Spinal cord (tissue), 10 donors: ENCODE measurements at places on chromosomes 13 and 19. TPM values are rescaled to one million over a fixed set of nuclear protein-coding genes. Genes with fewer than 3 reads are reported as not detected.
A peak's percentile ranks its signal among the peaks of the same experiment; 100 is the strongest.

DNA sequence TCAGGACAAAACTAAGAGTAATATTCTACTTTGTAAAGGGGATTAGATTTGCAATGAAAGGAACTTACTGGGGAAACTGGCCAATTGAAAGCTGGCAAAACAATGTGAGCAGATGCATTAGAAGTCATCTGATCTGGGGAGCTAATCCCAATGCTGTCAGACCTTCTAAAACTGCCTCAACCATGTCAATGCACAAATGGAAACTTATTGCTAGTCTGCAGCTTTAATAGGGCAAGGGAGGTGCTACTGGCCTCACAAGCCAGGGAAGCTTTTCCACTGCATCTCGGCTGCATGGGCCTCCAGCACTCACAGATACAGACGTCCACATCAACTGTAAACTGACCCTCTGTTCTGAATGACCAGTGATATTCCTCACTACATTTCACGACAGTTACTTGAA, 154.2 kb downstream of the LHFPL6 start:
- DNase-seq: no peak
- H3K36me3 ChIP-seq: no peaks in the 10 kb centered on the region
- H3K27ac ChIP-seq: no peak overlapping the region
- H3K4me1 ChIP-seq: no peaks in the 10 kb centered on the region

DNA sequence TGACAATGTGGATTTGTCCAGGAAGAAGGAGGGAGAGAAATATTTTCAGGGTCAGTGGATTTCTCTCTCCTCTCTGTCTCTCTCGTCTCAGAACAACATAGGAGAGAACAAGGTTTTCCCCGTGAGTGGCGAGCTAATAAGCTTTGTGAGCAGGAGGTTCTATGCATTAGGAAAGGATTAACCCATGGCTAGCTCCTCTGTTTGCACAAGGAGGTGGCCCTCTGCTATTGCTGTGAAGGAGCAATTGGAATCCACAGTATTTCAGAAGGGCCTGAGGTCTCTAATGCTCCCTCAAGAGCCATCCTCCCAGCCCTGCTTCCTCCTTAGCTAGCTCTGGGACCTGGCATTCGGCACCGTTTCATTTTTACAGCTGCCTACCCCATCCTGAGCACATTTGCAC, 288.9 kb upstream of the MAB21L1 start:
- H3K27me3 ChIP-seq: no peaks in the 10 kb centered on the region
- no peak overlapping the region for H3K4me3 ChIP-seq
- H3K36me3 ChIP-seq: no peaks in the 10 kb centered on the region

GRCh38 chr19:19202707-19203011, 555 bp downstream of the NR2C2AP start:
- peak overlapping the region; percentile 83 for H3K4me3 ChIP-seq
- H3K4me1 ChIP-seq: peaks cover 56% of the 10 kb centered on the region
- peak overlapping the region; percentile 73 for H3K27ac ChIP-seq
- no peaks in the 10 kb centered on the region for H3K27me3 ChIP-seq

- H3K27me3 ChIP-seq: no peaks in the 10 kb centered on the region
- H3K4me3 ChIP-seq: no peak overlapping the region
- no peak for DNase-seq
- no peaks in the 10 kb centered on the region for H3K36me3 ChIP-seq
These were observed 212.2 kb downstream of the ENOX1 start for GRCh38 chr13:43574605-43575004.

GRCh38 chr13:99380921-99381645, 73.9 kb upstream of the GPR183 start:
- peaks cover 24% of the 10 kb centered on the region for H3K36me3 ChIP-seq
- H3K4me1 ChIP-seq: peaks cover 16% of the 10 kb centered on the region
- no peak overlapping the region for H3K4me3 ChIP-seq
- no peak for DNase-seq

DNA sequence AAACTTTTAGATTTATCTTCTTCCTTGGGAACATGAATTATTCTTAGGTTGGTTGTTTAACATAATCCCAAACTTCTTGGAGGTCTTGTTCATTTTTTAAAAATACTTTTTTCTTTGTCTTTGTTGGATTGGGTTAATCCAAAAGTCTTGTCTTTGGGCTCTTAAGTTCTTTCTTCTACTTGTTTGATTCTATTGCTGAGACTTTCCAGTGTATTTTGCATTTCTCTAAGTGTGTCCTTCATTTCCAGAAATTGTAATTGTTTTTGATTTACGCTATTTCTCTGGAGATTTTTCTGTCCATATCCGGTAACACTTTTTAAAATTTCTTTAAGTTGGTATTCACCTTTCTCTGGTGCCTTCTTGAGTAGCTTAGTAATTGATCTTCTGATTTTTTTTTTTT, 9.8 kb upstream of the KLK15 start:
- H3K36me3 ChIP-seq: no peaks in the 10 kb centered on the region
- no peaks in the 10 kb centered on the region for H3K4me1 ChIP-seq
- H3K27ac ChIP-seq: no peak overlapping the region
- no peaks in the 10 kb centered on the region for H3K27me3 ChIP-seq
- no peak for DNase-seq

- peaks cover 9% of the 10 kb centered on the region for H3K4me1 ChIP-seq
- no peak overlapping the region for H3K4me3 ChIP-seq
- no peak for DNase-seq
- no peaks in the 10 kb centered on the region for H3K27me3 ChIP-seq
- no peaks in the 10 kb centered on the region for H3K36me3 ChIP-seq
- no peak overlapping the region for H3K27ac ChIP-seq
These were observed 15.1 kb upstream of the ZNF507 start for GRCh38 chr19:32330213-32330857.

DNA sequence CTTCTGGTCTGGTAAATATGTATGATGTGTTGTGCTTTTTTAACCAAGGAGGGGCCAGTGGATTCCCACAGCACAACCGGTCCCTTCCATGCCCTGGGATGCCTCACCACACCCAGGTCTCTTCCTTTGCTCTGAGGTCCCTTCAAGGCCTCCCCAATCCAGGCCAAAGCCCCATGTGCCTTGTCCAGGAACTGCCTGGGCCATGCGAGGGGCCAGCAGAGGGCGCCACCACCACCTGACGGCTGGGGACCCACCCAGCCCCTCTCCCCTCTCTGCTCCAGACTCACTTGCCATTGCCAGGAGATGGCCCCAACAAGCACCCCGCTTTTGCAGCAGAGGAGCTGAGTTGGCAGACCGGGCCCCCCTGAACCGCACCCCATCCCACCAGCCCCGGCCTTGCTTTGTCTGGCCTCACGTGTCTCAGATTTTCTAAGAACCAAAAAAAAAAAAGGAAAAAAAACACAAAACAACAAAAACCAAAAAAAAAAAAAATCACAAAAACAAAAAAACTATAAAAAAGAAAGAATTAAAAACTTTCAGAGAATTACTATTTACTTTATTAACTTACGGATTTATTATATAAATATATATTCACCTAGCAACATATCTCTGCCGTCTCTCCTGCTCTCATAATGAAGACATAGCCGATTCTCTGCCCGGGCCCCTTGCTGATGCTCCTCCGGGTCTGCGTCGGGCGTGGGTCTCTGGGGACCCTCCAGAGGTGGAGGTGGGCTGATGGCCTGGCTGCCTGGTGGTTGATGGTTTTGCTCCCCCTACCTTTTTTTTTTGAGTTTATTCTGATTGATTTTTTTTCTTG, 14.4 kb downstream of the CAPN12 start:
- no peak for DNase-seq
- no peak overlapping the region for H3K4me3 ChIP-seq
- H3K4me1 ChIP-seq: peaks cover 12% of the 10 kb centered on the region
- H3K36me3 ChIP-seq: peaks cover 74% of the 10 kb centered on the region
- peaks cover under 1% of the 10 kb centered on the region for H3K27me3 ChIP-seq
- no peak overlapping the region for H3K27ac ChIP-seq

GRCh38 chr19:39263912-39264305, 4.3 kb upstream of the IFNL2 start:
- peaks cover 18% of the 10 kb centered on the region for H3K4me1 ChIP-seq
- peaks cover 39% of the 10 kb centered on the region for H3K27me3 ChIP-seq
- DNase-seq: no peak
- H3K27ac ChIP-seq: no peak overlapping the region
- H3K36me3 ChIP-seq: no peaks in the 10 kb centered on the region

DNA sequence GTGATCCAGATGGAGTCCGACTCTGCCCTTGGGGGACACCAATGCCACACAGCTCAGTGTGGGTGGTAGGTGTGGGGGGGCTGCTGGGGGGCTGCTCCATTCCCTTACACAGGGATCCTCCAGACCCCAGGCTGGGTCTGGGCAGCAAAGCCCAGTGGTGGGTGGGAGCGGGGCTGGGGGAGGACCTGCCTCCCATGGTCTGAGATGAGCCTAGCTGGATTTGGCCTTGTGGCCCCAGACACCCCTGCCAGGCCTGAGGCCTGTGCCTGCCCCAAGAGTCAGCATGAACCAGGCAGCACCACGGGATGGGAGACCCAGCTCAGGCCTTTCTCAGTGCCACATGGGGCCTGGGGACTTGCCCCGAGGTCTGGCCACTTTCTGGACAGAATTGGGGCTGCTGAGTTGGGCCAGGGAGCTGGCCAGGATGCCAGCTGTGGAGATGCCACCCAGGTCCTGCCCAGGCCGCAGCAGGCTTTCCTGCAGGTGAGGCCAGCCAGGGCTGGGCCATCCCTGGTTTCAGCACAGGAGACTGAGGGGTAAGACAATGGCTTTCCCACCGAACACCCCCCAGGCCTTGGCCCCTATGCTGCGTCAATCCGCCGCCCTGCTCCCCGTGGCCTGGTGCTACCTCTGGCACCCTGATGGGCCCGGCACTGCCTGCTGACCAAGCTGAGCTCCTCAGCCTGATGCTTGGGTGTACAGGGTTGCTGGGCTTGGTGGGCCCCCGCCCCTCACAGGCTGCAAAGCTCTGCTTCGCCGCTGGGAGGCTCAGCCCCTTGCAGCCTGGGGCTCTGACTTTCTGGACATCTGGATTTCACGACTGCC, 24.2 kb downstream of the CEBPG start:
- H3K27me3 ChIP-seq: no peaks in the 10 kb centered on the region
- no peak overlapping the region for H3K27ac ChIP-seq
- H3K4me3 ChIP-seq: no peak overlapping the region
- no peak for DNase-seq
- peaks cover 54% of the 10 kb centered on the region for H3K4me1 ChIP-seq

GRCh38 chr13:62110079-62110478, 694.4 kb upstream of the PCDH20 start:
- no peaks in the 10 kb centered on the region for H3K4me1 ChIP-seq
- H3K27me3 ChIP-seq: no peaks in the 10 kb centered on the region
- no peak overlapping the region for H3K4me3 ChIP-seq
- DNase-seq: no peak
- H3K27ac ChIP-seq: no peak overlapping the region

DNA sequence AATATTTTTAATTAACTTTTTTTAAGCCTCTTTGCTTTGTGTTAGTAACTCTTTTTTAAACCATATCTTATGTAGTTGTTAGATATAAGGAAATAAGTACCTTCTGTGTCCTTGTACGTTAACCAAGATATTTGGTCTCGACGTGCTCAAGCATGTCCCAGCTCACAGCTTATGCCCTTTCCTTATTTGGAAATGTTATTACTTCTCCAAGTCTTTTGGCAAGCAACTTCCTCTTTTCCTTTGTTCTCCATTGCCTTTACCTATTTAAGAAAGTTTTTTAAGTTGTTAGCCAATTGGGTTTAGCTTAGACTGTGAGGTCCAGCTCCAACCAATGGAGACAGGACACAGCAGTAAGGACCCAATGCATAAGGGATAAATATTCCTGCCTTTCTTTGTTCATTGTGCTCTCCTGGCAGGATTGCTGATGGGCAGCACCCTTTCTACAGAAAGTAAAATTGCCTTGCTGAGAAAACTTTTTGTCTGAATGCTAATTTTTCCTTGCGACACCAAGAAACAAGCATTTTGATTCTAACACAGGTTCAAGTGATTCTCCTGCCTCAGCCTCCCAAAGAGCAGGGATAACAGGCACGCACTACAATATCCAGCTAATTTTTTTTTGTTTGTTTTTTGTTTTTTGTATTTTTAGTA, 5.2 kb downstream of the DKKL1 start:
- no peak overlapping the region for H3K27ac ChIP-seq
- no peak overlapping the region for H3K4me3 ChIP-seq
- H3K36me3 ChIP-seq: no peaks in the 10 kb centered on the region
- H3K4me1 ChIP-seq: peaks cover 9% of the 10 kb centered on the region

DNA sequence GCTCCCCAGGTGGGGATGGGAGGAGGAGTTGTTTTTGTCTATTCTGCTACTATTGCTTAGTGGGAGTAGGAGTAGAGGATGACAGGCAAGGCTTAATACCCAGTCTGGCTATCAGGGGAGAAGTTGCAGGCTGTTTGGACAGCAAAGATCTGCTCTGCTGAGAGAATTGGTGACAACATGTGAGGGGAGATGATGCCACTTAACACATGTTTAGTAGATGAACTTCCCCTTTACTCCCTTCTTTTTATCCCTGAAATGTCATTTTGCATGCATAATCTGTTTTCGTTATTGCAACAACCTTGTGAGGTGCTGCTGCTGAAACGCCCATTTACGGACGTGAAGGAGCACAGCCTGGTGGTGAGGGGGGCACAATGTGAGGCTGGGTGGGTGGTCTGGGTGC, 3.0 kb upstream of the CYP4F12 start:
- no peaks in the 10 kb centered on the region for H3K36me3 ChIP-seq
- peaks cover 4% of the 10 kb centered on the region for H3K27me3 ChIP-seq
- peaks cover 11% of the 10 kb centered on the region for H3K4me1 ChIP-seq

The IGSF23 gene
- not detected for total RNA-seq

The SRRM5 gene
- 0.22 TPM for total RNA-seq

The RNF17 gene
- 0.06 TPM for total RNA-seq
